Trophoblast cell (in vitro differentiated cells and primary cell): ENCODE measurements at places on chromosomes 4 and X.

DNA sequence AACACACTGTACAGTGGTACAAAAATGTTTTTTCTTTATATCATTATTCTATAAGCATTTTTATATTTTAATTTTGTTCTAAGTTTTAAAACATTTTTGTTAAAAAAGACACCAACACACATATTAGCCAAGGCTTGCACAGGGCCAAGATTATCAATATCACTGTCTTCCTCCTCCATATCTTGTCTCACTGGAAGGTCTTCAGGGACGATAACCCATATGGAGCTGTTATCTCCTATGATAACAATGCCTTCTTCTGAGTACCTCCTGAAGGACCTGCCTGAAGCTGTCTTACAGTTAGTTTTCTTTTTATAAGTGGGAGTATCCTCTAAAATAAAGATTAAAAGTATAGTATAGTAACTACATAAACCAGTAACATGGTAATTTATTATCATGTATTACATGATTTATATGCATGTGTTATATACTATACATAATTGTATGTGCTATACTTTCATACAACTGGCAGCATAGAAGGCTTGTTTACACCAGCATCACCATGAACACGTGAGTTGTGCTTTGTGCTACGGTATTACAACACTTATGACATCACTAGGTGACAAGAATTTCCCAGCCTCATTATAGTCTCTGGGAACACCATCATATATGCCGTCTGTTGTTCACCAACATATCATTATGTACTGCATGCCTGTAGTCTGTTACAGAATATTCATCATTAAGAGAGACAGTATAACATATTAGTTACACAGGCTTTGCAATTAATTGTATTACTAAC lies 90.7 kb downstream of the WDFY3 start:
- DNase-seq, result peak; percentile 61

GRCh38 chr4:106418444-106418843 lies 49.9 kb upstream of the GIMD1 start:
- DNase-seq, result peak; percentile 3

- DNase-seq, result no peak
These were observed 320.9 kb downstream of the EVC2 start for GRCh38 chr4:5387457-5387856.

GRCh38 chrX:2627272-2627867 lies 63.7 kb upstream of the CD99 start:
- peak; percentile 69 for DNase-seq

- DNase-seq, result no peak
These were observed 174.5 kb upstream of the C1QTNF7 start for GRCh38 chr4:15253349-15253748.

DNA sequence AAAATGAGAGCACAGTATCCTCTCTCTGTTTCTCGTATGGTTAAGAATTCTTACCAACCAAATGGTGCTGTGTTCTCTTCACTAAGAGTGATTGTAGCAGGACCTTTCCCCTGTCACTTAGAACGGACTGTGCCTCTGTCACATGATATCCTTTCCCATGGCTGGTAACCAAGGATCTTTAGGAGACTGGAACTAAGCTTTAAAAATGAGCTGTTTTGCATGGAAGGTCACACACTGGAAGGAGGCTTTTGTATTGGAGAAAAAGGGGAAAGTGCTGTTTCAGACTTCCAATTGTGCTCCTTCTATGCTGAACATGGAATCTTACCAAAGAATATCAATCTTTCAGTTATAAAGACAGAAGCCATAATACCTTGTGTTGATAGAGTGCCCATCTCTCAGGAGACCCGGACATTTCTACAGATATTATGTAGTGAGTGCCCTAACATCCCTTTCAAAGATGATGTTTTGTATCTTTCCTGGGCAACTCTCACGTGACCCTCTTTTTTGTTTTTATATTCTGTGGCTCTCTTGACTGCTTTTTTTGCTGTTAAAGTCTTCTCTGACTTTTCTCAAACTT lies 148.6 kb downstream of the SLC4A4 start:
- DNase-seq, result no peak
